ENCODE measurements at places on chromosomes 11 and 22.

GRCh38 chr22:20131859-20132685 is 468 bp downstream of the ZDHHC8 start:
- no peak for DNase-seq

- no peak for DNase-seq
Measured at GRCh38 chr11:105490333-105490732, 119.5 kb upstream of the GRIA4 start.

GRCh38 chr22:27186643-27187042 is 529.3 kb downstream of the MIAT start:
- DNase-seq: no peak

GRCh38 chr11:67499808-67500483 is 5.2 kb downstream of the PITPNM1 start:
- no peak for DNase-seq

DNA sequence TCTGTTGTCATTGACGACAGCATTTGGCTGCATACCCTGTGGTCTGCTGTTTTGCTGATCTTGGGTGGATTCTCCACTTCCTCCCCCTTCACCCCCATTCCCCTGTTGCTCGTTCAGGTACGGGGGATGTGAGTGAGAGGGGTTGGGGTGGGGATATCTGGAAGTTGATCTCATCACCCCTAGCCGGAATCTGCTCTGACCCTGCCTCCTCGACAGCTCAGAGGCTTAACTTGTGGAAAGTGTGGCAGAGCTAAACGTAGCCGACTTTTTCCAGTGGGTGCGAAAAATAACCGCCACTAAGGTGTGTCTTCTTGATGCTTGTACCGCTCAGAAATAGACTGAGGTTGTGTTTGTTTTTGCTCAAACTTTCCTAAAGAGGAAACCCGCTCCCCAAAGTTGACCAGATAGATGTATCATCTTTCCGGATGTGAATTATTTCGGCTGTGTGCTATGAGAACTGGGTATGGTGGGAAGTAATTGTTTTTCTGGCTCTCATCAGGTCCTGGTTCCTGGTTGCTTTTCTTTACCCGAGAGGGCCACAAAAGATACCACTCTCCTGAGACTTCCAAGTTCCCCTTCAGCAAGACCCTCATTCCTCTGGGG is 6.6 kb downstream of the ZBTB16 start:
- no peak for DNase-seq
